Omental fat pad (tissue), 4 donors: ENCODE measurements at places on chromosomes 7 and 10. TPM values are rescaled to one million over a fixed set of nuclear protein-coding genes. Genes with fewer than 3 reads are reported as not detected.

- DNase-seq = no peak
Observed at GRCh38 chr7:80277434-80278427, 143.1 kb downstream of the GNAI1 start.

DNA sequence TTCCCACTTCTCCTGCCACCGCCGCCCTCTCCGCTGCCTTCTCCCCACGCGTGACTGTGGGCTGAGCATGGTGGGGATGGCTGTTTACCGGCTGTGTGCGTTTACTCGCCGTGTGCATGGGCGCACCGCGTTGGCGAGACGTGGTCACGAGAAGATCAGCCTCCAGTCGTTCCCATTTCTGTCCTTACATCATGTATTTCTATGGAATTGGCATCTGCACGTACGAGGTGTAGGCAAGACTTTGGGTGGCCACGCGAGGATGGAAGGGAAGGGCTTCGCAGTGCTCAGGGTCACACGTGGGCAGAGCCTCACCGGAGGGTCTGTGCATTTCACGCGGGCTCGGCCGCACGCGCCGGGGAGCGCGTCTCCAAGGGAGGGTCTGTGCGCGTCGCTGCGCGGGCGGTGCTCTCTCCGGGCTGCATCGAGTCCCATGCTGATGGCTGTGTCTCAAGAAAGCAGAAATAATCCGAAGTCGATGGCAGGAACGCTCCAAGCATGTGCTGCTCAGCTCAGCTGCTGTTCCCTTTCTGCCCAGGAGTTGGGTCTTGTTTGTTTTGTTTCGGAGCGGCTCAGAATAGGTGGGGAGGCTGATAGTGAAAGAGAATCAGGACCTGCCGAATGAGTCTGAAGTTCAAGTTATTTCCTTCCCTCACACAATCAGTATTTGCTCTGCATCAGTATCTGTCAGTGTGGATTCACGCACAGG lies 973 bp downstream of the CAMK1D start:
- no peak for DNase-seq

The GHRHR gene
- not detected for total RNA-seq

- no peak for DNase-seq
Observed at GRCh38 chr10:72375585-72375984, 20.9 kb upstream of the DNAJB12 start.

DNA sequence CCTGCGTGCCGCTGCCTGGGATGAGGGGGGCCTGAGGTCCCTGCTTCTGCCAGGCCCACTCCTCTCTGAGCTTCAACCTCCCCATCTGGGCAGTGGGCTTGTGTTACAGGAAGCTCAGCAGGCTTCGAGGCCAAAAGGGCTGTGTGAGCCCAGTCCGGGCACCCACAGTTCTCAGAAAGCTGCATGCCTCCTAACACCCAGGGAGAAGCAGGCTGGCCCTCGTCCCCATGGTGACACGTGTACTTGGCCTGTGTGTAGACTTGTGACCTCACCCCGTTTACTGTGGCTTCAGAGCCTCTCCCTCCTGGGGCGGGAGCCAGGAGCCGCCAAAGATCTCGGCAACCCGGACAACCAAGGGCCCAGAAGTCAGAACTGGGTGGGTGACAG lies 2.2 kb upstream of the GRIFIN start:
- DNase-seq = no peak

The SLC16A12 gene
- total RNA-seq = 3.6 TPM

- no peak for DNase-seq
Observed at GRCh38 chr7:104264285-104264684, 56.5 kb upstream of the ORC5 start.

GRCh38 chr7:93955304-93955703 lies 33.8 kb downstream of the GNG11 start:
- no peak for DNase-seq

DNA sequence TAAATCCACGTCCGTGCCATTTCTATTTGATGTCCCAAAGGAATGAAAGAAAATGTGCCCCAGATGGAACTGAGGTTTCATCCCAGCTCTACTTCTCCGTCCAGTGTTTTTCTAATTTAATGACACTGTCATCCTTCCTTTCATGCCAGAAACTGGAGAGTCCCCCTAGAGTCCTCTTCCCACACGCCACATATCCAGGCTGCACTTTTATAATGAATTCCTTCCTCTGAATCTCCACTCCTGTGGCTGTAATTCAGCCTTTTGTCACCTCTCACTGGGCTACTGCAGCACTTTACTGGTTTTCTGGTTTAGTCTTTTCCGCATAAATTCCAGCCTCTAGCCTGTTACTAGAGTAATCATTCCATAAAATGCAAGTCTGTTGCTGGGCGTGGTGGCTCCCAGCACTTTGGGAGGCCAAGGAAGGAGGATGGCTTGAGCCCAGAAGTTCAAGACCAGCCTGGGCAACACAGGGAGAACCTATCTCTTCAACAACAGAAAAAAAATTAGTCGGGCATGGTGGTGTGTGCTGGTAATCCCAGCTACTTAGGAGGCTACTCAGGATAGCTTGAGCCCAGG lies 142.6 kb upstream of the RHEB start:
- DNase-seq = no peak

DNA sequence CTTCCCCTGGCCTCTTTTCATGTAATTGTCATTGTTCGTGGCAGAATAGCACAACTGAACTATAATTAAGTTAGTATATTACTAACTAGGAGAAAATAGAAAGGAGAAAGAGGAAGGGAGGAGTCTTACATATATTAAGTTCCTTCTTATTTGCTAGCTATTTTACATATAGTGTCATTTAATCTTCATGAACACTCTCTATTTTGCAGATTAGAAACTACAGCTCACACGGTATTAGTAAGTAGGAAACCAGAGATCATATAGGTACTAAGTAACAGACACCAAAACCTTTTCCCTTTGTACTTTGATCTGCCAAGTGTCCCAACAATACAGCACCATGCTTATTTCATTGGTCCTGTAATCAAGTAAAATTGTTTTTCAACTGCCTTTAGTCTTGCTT lies 202.4 kb upstream of the HPS1 start:
- DNase-seq = no peak

GRCh38 chr10:118551535-118552100 lies 43.8 kb downstream of the PRLHR start:
- no peak for DNase-seq

The AP4M1 gene
- total RNA-seq = 7.2 TPM

DNA sequence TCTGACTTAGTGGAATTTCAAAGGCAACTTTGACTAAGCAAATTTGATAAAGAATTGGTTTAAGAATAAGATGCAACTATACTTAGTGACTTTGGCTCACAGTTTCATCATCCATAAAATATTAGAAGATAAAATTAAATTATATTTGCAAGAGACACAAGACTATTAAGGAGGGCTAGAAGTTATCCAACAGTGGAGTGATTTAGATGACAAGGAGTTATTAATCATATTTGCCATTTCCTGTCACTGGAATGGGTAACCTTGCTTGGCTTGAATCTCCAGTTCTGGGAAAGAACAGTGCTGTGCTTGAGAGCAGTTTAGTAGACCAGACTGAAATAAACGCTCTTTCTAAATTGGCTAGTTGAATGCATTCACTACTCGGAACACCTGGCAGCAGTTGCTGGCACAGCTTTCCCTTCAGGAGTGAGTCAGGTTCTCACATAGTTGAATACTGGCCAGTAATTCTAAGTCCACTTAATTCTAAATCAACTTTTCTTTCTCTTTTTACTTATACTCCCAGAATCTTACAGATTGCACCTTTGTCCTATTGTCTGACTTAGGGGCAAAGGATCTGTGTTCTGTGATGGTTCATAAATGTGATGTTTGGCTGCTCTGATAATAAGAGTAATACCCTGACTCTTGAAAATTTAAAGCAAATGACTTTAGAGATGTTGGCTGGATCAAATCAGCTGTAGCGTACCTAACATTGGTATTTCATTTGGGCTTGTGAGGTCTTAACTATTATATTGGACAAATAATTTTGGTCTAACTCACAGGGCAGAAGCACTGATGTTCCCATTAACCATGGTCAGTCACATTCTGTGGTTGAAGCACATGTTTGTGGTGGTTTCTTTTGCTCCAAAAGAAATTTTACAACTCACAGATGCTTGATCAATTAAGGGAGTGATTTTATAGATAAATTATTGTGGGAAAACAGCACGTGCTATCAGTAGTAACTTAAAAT lies 16.6 kb downstream of the STMP1 start:
- DNase-seq = no peak

The PNLIP gene
- 1.1 TPM for total RNA-seq

The FRAT1 gene
- total RNA-seq = 4.2 TPM

DNA sequence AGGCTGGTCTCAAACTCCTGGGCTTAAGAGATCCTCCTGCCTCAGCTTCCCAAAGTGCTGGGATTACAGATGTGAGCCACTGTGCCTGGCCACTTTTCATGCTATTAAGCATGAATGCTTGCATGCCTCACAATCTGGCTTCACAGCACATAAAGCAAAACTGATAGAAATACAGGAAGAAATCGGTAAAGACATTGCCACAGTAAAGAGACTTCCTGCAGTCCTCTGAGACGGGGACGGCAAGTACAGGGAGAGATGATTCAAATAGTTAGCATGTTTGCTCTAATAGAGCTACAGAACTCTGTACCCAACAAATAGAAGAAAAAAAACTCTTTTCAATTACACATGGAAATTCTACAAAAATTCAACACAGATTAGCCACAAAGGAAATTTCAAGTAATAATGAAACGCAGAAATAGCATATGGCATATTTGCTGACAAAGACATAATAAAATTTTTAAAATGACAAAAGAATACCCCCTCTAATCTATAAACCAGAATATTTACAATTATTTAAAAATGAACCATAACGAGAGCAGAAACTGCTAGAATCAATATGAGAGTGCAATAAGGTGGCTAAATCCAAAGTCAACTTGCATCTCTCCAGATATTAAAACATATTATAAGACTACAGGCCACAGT lies 32.3 kb downstream of the CARD11 start:
- DNase-seq = no peak

GRCh38 chr7:114819616-114820362 lies 102.1 kb upstream of the MDFIC start:
- no peak for DNase-seq

DNA sequence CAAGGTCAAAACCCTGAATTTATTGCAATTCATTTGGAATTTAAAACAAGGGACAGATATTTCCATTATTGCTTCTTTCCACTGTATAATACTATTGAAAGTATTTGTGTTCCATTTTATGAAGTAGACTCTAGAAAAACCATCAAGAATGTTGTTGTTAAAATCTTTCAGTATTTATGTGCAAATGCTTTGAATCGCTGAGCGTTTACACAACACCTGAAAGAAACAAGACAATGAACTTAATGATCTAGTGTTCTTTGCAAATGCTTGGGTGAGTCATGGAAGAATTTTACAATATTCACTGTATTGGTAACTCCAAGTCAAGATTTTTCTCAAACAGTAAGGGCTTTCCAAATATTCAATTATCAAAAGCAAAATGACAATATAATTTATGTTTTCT lies 97.1 kb downstream of the VIPR2 start:
- no peak for DNase-seq

GRCh38 chr7:132779164-132779563 lies 202.9 kb upstream of the PLXNA4 start:
- DNase-seq = no peak

DNA sequence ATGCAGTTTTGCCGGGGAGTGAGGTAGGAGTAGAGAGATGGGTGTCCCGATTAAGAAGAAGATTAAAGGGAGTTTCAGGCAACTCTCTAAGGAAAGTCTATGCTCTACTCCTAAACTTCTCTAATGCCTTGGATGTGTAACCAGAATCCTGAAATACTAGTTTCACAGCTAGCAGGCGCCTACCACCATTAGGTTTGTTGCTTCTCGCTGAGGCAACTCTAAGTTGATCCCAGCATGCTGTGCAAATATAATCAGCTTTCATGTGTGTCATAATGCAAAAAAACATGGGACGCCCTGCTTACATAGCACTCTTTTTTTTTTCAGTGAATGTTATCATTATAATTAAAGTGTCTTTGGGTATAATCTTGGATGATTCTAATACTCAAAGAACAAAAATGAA lies 50.4 kb upstream of the FAM3C start:
- DNase-seq = no peak

The MMD2 gene
- total RNA-seq = not detected

- no peak for DNase-seq
Observed at GRCh38 chr10:132105302-132105995, 39.7 kb downstream of the JAKMIP3 start.

The HMX2 gene
- total RNA-seq = not detected

The KLLN gene
- 1.9 TPM for total RNA-seq

DNA sequence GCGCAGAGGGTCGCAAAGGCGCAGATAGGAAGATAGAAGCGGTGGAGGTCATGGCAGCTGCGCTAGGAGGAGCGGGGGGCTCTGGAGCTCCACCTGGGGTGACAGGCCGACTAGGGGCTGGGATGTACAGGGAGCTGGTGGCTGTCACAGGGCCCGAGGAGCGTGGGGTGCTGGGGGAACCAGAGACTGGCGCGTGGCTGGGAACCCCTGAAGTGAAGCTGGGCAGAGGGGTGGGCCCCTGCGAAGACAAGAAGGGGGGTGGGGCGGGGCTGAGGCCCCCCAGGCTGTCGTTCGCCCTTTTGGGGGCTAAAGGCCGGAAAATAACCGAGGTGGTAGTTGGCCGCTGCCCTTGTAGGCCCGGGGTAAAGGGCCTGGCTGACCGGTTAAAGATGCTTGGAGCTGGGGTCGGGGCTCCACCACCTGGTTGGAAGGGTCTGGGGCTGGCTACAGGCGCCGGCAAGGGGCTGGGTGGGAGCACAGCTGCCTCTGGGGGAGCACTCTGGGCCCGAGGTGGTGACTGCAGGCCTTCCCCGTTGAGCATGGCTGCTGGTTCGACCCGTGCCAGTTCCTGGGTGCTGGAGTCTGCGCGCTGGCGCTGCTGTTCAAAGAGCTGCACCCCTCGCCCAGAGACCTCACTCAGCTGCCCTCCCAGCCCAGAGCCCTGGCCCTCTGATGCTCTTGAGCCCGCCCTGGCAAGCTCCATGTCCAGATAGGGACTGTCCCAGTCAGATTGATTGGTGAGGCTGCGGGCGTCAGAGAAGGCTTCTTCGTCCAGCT lies 6.8 kb upstream of the MYOZ1 start:
- DNase-seq = no peak

- no peak for DNase-seq
Observed at GRCh38 chr7:139068544-139069399, 32.9 kb upstream of the ZC3HAV1L start.

GRCh38 chr10:29409241-29410054 lies 120.6 kb downstream of the LYZL1 start:
- DNase-seq = peak; percentile 32

The CFAP69 gene
- 11.3 TPM for total RNA-seq

The DRGX gene
- total RNA-seq = not detected

The PTPRE gene
- 60.6 TPM for total RNA-seq

The TFR2 gene
- 0.60 TPM for total RNA-seq

- DNase-seq = no peak
Observed at GRCh38 chr7:106658316-106659165, 2.4 kb downstream of the CCDC71L start.

- DNase-seq = no peak
Observed at GRCh38 chr7:16945372-16945771, 63.6 kb upstream of the AGR3 start.

The HILPDA gene
- total RNA-seq = 33.4 TPM
